Panc1 (cell line): ENCODE measurements at places on chromosomes 2 and 18.

- DNase-seq: no peak
- H3K27ac ChIP-seq: no peak overlapping the region
- H3K4me3 ChIP-seq: no peak overlapping the region
- H3K4me1 ChIP-seq: no peaks in the 10 kb centered on the region
Measured at GRCh38 chr2:238775591-238775990, 72.3 kb upstream of the TWIST2 start.

- no peak overlapping the region for H3K27ac ChIP-seq
- no peaks in the 10 kb centered on the region for H3K4me1 ChIP-seq
- H3K36me3 ChIP-seq: no peaks in the 10 kb centered on the region; the same call in 1 of the 2 replicates
- no peaks in the 10 kb centered on the region for H3K27me3 ChIP-seq
- no peak for DNase-seq
Measured at GRCh38 chr18:26457611-26458353, 90.6 kb downstream of the KCTD1 start.

GRCh38 chr2:14352067-14352466 lies 280.4 kb upstream of the LRATD1 start:
- DNase-seq: no peak
- no peaks in the 10 kb centered on the region for H3K36me3 ChIP-seq
- H3K4me3 ChIP-seq: no peak overlapping the region
- no peaks in the 10 kb centered on the region for H3K27me3 ChIP-seq
- no peak overlapping the region for H3K27ac ChIP-seq
- no peaks in the 10 kb centered on the region for H3K4me1 ChIP-seq

DNA sequence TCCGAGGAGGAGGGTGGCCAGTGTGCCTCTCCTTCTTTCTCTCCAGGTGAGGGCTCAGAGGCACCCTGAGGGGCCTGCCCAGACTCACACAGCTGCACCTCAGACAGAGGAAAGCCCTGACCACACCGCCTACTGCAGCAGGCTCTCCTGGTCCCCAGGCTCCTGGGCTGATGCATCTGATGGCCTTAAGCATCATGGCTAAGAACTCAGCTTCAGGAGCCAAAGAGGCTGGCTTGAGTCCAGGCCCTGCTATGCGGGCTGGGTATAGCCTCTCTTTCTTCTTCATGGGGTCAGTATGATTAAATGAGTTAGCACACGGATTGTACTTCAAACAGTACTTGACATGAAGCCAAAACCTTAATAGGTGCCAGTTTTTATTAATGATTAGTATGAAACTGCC lies 89.6 kb downstream of the TGFA start:
- no peak overlapping the region for H3K27ac ChIP-seq
- no peaks in the 10 kb centered on the region for H3K27me3 ChIP-seq
- H3K4me1 ChIP-seq: no peaks in the 10 kb centered on the region
- DNase-seq: no peak
- no peaks in the 10 kb centered on the region for H3K36me3 ChIP-seq

- DNase-seq: no peak
- no peaks in the 10 kb centered on the region for H3K4me1 ChIP-seq
- H3K4me3 ChIP-seq: no peak overlapping the region
- peaks cover 48% of the 10 kb centered on the region for H3K36me3 ChIP-seq
- H3K27ac ChIP-seq: no peak overlapping the region
Measured at GRCh38 chr2:233267516-233268245, 16.2 kb downstream of the ATG16L1 start.

DNA sequence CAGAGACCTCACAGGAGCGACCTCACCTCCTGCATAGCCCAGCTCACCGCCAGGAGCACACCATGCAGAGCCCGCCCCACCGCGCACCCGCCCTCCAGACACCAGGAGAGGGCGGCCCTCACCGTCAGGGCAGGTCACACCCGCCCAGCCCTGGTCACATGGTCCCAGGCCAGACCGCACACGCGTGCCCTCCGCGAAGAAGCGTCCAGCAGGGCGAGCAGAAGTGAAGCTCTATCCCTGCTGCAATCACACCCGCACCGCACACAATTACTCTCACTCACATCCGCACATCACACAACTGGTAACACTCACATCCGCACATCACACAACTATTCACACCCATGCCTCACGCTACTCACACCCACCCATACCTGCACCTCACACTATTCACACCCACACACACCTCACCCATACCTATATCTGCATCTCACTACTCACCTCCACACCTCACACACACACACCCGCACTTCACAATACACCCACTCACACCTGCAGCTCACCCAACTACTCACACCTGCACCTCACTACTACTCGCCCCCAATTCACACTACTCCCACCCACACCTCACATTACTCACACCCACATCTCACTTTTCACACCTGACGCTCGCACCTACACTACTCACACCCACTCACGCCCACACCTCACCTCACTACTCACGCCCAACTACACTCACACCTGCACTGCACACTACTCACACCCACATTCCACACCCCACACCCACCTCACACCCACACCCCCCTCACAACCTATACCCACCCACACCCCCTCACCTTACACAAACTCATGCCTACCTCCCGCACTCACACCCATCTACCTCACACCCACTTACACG lies 242.0 kb downstream of the HDAC4 start:
- H3K4me3 ChIP-seq: no peak overlapping the region
- no peaks in the 10 kb centered on the region for H3K27me3 ChIP-seq
- no peaks in the 10 kb centered on the region for H3K4me1 ChIP-seq
- no peaks in the 10 kb centered on the region for H3K36me3 ChIP-seq
- DNase-seq: no peak

- H3K4me1 ChIP-seq: no peaks in the 10 kb centered on the region
- H3K27me3 ChIP-seq: no peaks in the 10 kb centered on the region
- H3K36me3 ChIP-seq: no peaks in the 10 kb centered on the region
- no peak for DNase-seq
Measured at GRCh38 chr2:151570191-151570590, 160.5 kb downstream of the RIF1 start.

- no peak overlapping the region for H3K4me3 ChIP-seq
- no peaks in the 10 kb centered on the region; the same call in 1 of the 2 replicates for H3K36me3 ChIP-seq
- peaks cover 73% of the 10 kb centered on the region for H3K4me1 ChIP-seq
- no peaks in the 10 kb centered on the region for H3K27me3 ChIP-seq
- peak overlapping the region; percentile 57 for H3K27ac ChIP-seq
- no peak for DNase-seq
Measured at GRCh38 chr2:200321780-200322534, 15.5 kb downstream of the SPATS2L start.

- DNase-seq: no peak
- no peak overlapping the region for H3K4me3 ChIP-seq
- H3K36me3 ChIP-seq: no peaks in the 10 kb centered on the region
- H3K4me1 ChIP-seq: no peaks in the 10 kb centered on the region
- no peaks in the 10 kb centered on the region for H3K27me3 ChIP-seq
Measured at GRCh38 chr2:101219246-101219645, 33.4 kb upstream of the CNOT11 start.

- no peaks in the 10 kb centered on the region for H3K27me3 ChIP-seq
- DNase-seq: no peak
- peak overlapping the region; percentile 98 for H3K27ac ChIP-seq
- H3K4me3 ChIP-seq: peak overlapping the region; percentile 77
Measured at GRCh38 chr2:173354073-173354581, 545 bp upstream of the CDCA7 start.

- no peak for DNase-seq
- H3K27ac ChIP-seq: no peak overlapping the region
- H3K27me3 ChIP-seq: no peaks in the 10 kb centered on the region; the same call in 1 of the 2 replicates
- no peak overlapping the region for H3K4me3 ChIP-seq
Measured at GRCh38 chr2:102187496-102188150, 800 bp downstream of the IL1RL2 start.

DNA sequence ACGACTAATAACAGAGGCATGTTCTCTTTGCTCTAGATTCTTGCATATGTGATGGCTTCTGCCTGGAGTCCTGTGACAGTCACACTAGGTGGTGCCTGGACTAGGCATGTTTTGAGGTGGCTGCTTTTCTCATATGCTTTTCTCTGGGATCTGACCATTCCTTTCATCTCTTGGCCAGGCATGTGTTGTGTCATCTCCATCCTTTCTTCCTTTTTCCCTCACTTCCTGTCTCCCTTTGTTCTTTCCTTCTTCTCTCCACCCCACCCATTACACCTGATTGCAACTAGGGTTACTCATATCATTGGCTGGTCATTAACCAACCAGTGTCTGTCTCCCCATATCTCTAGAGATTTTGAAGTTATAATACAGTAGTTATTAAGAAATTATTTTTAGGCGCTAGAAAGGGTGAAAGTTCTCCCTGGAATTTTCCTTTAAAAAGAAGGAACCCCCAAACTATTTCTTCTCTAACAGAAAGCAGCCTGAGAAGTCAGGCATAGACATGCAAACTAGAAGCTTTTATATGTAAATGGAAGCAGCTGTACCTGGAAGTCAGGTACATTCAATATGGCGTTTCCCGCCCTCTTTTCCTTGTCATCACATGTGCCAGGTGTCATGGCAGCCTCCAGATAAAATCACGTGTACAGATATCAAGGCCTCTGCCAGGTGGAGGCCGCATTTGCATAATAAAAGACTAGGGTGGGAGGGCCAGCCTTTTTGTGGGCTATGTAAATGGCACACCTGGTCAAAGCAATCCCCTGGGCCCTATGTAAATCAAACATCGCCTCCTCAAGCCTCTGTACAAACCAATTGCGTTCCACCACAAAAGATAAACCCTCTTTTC lies 220.4 kb upstream of the MEX3C start:
- H3K4me3 ChIP-seq: no peak overlapping the region
- no peaks in the 10 kb centered on the region for H3K36me3 ChIP-seq
- no peak overlapping the region for H3K27ac ChIP-seq
- no peak for DNase-seq

- no peak overlapping the region for H3K27ac ChIP-seq
- H3K4me3 ChIP-seq: no peak overlapping the region
- no peak for DNase-seq
- H3K27me3 ChIP-seq: no peaks in the 10 kb centered on the region
- no peaks in the 10 kb centered on the region for H3K36me3 ChIP-seq
- H3K4me1 ChIP-seq: no peaks in the 10 kb centered on the region
Measured at GRCh38 chr2:183244300-183244844, 120.1 kb downstream of the NUP35 start.

DNA sequence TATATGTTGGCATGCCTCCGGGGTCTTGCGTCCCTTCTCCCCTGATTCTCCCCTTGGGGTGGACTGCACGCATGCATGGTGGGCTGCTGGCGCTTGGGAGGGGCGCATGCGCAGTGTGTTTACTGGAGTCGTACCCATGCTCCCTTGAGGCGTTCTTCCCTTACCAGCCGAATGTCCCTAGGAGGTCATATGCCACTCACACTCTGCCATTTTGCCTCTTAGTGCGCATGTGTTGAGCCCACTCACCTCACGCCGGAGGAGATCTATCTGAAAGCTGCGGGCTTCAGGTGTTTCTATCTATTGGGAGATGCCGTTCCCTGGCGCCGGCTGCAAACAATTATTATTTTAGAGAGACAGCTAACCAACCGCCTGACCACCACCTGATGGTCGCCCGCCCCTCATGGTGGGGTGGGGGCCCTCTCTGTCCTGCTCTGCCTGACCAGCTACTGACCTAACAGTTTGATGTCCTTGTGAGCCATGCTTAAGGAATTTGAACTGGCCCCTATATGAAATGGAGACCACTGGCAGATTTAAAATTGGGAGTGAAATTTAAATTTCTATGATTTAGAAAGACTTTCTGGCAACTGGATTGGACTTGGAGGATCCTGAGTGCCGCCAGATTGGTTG lies 179.6 kb downstream of the RNF144A start:
- H3K36me3 ChIP-seq: no peaks in the 10 kb centered on the region
- H3K4me3 ChIP-seq: no peak overlapping the region
- H3K27ac ChIP-seq: no peak overlapping the region

- H3K27me3 ChIP-seq: no peaks in the 10 kb centered on the region
- H3K4me3 ChIP-seq: no peak overlapping the region
- no peak for DNase-seq
- no peaks in the 10 kb centered on the region for H3K36me3 ChIP-seq
- H3K4me1 ChIP-seq: peaks cover 4% of the 10 kb centered on the region; the same call in 1 of the 2 replicates
Measured at GRCh38 chr2:25819597-25820039, 58.7 kb downstream of the ASXL2 start.

DNA sequence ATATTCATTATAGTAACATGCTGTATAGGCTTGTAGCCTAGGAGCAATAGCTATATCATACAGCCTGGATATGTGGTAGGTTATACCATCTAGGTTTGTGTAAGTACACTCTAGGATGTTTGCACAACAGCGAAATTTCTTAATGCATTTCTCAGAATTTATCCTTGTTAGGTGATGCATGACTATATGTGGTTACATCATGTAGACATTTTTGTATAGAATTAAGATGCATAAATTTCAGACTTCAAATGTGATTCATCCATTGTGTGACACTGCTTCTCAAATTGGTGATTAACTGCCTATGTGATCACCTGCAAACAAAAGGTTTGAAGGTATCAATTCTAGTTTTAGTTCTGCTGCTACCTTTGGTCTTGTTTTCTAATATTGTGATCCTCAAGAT lies 1787.0 kb upstream of the PIK3C3 start:
- no peaks in the 10 kb centered on the region for H3K27me3 ChIP-seq
- H3K4me1 ChIP-seq: no peaks in the 10 kb centered on the region
- H3K36me3 ChIP-seq: no peaks in the 10 kb centered on the region
- H3K4me3 ChIP-seq: no peak overlapping the region

DNA sequence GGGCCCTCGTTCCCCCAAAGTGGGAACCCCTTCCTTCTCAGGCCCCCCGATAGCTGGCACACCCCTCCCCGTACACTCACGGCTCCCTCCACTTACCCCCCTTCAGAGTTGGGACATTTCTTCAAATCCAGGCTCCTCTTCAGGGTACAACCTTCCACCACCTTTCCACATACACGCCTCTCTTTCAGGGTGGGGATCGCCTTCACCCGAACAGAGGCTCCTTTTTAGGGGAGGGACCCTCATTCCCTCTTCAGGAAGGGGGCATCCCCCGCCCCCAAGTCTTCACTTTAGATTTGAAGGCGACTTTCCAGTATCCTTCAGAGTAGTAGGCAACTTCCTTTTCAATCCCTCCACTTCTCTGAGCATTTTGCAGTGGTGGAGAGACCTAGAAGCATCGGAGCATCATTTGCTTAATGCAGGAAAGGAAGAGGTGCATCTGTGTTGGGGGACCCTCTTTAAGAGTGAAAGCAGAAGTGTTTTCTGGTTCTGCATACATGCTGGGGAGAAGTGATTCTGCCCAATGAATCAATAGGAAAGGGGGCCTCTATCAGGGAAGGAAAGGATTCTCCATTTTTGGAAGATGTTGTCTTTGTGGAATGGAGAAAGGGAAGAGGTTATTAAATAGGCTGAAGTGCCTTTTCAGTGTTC lies 845 bp downstream of the EML4 start:
- peak overlapping the region; percentile 80 for H3K4me3 ChIP-seq
- peaks cover 41% of the 10 kb centered on the region for H3K4me1 ChIP-seq
- H3K27me3 ChIP-seq: no peaks in the 10 kb centered on the region
- peaks cover 11% of the 10 kb centered on the region for H3K36me3 ChIP-seq

- H3K27ac ChIP-seq: no peak overlapping the region
- no peak for DNase-seq
- no peaks in the 10 kb centered on the region for H3K36me3 ChIP-seq
Measured at GRCh38 chr2:236883819-236884218, 201.9 kb upstream of the COPS8 start.

GRCh38 chr2:24508878-24509277 lies 17.8 kb downstream of the NCOA1 start:
- no peaks in the 10 kb centered on the region for H3K36me3 ChIP-seq
- no peak overlapping the region for H3K27ac ChIP-seq
- no peaks in the 10 kb centered on the region for H3K4me1 ChIP-seq

- no peaks in the 10 kb centered on the region for H3K36me3 ChIP-seq
- DNase-seq: no peak
- H3K4me3 ChIP-seq: no peak overlapping the region
- H3K27ac ChIP-seq: no peak overlapping the region
- no peaks in the 10 kb centered on the region for H3K4me1 ChIP-seq
- no peaks in the 10 kb centered on the region for H3K27me3 ChIP-seq
Measured at GRCh38 chr2:57022496-57022895, 838.7 kb downstream of the CCDC85A start.

GRCh38 chr18:56593906-56594305 lies 44.5 kb downstream of the TXNL1 start:
- no peaks in the 10 kb centered on the region for H3K4me1 ChIP-seq
- H3K4me3 ChIP-seq: no peak overlapping the region
- H3K27ac ChIP-seq: no peak overlapping the region
- H3K36me3 ChIP-seq: no peaks in the 10 kb centered on the region
- no peaks in the 10 kb centered on the region for H3K27me3 ChIP-seq
